ENCODE measurements at places on chromosomes 13 and 19. TPM values are rescaled to one million over a fixed set of nuclear protein-coding genes. Genes with fewer than 3 reads are reported as not detected.

DNA sequence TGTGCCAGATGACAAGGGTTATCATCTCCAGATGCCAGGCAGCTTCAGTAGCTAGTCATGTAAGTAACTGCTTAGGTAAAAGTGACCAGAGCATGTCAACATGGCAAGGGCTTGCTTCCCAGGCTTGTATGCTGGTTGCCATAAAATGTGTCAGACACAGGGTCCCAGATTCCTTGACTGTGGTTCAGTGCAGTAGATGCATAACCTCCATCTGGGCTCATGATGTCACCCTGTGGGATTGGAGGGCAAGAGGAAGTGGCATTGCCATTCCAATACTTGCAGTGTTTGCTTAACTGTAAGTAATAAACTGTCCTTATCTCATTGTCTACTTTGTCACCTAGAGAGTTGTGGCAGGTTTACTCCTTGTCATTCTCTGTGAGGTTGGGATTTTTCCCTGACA is 226.8 kb downstream of the PCDH17 start:
- DNase-seq: no peak

- no peak for DNase-seq
Measured at GRCh38 chr19:32256341-32256975, 89.0 kb upstream of the ZNF507 start.

- no peak for DNase-seq
Measured at GRCh38 chr13:20191311-20192157, 1.2 kb downstream of the GJB2 start.

- no peak for DNase-seq
Measured at GRCh38 chr13:96636001-96636709, 358.1 kb downstream of the OXGR1 start.

DNA sequence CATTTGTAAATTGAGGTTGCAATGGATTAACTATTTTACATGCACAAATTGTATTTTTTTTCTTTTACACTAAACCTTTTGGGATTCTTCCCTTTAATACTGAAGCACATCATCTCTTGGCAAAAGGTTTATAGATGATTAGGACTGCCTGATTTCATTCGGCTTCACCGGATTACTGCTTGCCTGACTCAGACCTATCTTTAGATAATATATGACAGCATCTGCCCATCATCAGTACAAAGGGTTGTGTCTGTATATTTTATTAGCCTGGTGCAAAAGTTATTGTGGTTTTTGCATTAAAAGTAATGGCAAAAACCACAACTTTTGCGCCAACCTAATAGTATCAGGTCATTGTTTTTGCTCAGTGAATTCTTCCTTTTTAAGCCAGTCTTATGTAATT is 316.2 kb upstream of the HTR2A start:
- no peak for DNase-seq

GRCh38 chr19:58466760-58467589 is at the start of gene ZNF324:
TSS of gene ZNF324 (plus strand) at chr19:58467080. CDS start at chr19:58469186, 2,106 bp downstream.
- DNase-seq: peak; percentile 97

- DNase-seq: peak; percentile 62
Measured at GRCh38 chr19:13906521-13906904, 512 bp downstream of the CC2D1A start.

- DNase-seq: peak; percentile 61
Measured at GRCh38 chr13:21613791-21614190, 9.8 kb upstream of the MICU2 start.

DNA sequence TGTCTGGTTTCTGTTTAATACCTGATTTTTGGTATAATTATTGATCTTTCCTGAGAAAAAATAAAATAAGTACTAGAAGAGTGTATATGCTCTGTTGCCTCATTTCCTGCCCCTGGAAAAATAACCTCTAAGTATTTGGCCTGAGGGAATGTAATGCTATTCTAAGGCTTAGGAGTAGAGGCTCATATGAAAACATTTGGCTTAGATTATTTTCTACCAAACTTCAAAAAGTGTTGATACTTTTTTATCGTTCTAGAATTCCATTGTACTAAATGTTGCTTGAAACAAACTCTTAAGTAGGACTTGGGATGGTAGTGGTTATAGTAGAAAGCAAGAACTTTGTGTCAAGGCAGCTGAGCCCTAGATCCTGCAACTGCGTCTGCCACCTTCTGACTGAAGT is 57.8 kb downstream of the COG3 start:
- no peak for DNase-seq

DNA sequence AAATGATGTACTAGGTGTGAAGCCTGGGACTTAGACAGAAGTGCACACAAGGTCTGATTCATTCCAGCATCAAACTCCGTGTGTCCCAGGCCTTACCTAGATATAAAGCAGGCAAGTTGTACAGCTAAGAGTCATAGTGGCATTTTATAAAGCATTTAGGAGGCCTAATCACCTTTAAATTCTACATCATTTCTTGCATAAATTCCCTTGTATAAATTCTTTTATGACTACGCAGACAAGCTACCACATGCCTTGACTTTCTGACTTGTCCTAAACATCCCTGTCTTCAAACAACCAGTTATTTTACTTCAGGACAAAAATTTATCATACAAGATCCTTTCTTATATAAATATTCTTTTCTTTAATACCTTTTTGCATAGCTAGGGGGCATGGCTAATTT is 22.5 kb downstream of the TMEM255B start:
- no peak for DNase-seq

DNA sequence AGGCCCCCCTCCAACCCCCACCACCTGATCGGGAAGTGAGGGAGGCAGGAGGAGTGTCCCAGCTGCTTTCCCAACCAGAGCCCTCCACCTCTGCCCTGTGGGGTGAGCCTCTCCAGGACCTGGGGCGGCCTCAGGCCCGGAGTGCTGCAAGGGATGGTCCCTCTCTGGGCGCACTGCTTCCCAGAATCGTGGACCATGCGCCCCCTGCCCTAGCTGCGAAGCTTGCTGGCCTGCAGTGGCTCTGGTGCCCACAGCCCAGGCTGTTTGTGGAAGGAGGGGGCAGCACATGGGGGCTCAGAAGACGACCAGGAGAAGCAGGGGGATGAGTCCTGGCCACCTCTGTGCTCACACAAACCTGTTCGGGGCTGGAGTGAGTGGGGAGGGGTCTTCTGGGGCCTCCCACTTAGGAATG is 33.6 kb downstream of the CEBPG start:
- DNase-seq: no peak

GRCh38 chr13:27667946-27668345 is 46.3 kb downstream of the POLR1D start:
- no peak for DNase-seq

Gene DPF1
- 8.1 TPM for total RNA-seq

Gene ELAVL3
- not detected for total RNA-seq

Gene EXOC3L2
- 0.13 TPM for total RNA-seq

Measured in SJCRH30 (cell line).